Aorta (tissue), 5 donors: ENCODE measurements at places on chromosomes 1 and 21. TPM values are rescaled to one million over a fixed set of nuclear protein-coding genes. Genes with fewer than 3 reads are reported as not detected.

DNA sequence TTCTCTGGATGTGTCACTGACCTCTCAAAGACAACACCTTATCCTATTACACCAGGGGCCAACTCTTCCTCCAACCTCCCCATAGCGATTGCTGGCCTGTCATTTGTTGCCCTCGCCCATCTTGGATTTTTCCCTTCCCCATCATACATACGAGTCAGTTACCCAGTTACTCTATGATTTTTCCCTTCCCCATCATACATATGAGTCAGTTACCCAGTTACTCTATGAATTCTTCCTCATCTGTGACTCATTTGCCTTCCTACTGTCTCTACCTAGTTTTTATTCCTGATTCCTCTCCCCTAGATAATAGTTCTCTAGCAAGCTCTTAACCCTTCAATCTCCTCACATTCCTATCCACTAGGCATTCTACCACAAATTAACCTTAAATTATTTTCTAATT is 178.8 kb downstream of the NR5A2 start:
- no peak for DNase-seq

GRCh38 chr1:234737967-234738314 is 128.0 kb upstream of the IRF2BP2 start:
- no peak for DNase-seq

DNA sequence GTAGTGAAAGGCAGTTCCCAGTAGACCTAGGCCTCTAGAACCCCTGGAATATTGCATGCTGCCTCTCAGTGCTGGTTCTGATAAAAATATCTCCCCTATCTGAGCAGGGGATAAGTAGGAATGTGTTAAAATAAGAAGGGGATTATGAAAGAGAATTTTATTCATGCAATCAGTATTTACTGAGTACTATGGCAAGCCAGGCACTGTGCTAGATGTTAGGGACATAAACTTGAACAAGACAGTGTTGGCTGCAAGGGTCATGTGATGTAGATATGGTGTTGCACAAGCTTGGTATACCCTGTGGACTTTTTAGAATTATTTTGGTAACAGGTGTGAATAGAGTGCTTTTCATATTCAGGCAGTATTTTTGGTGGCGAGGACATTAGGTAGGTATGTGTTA is 23.6 kb downstream of the NOS1AP start:
- no peak for DNase-seq

DNA sequence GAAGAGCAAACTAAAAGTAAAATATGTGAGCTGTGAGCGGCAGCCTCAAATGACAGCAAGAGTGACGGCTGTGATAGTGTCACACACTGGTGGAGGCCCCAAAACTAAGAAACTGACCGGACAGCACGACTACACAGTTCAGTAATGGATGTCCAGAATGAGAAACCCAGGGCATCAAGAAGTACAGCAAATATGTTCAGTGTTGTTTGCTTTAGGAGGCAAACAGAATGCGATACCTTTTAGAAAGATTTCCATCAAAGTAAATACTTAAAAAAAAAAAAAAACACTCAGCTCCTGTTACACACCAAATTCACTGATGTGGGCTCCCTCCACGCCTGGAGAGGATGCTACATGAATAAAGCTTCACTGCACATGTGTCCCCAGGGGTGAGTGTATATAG is 1.1 kb upstream of the PKP1 start:
- no peak for DNase-seq

- no peak for DNase-seq
Measured at GRCh38 chr21:33492571-33492970, 1.1 kb upstream of the DNAJC28 start.

- DNase-seq = peak; percentile 93
Measured at GRCh38 chr1:152001631-152002584, 8.2 kb upstream of the S100A10 start.

DNA sequence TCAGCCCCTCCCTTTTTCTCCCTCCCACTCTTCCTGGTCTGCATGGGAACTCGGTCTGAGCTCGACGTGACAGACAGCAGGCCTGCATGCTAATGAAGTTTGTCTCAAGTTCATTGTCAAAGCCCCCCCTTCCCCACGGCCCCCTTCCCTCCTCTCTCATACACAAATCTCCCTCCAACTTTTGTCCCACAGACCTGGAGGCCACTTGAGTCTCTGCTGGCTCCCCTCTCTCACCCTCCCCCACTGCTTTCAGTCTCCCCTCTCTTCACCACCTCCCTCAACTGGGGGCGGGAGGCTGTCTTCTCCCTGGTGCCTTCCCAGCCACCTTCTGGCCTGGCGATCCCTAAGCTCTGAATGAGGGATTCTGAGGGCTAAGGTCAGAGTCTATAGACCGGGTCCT is 61.3 kb downstream of the RHBG start:
- DNase-seq = no peak

- peak; percentile 73 for DNase-seq
Measured at GRCh38 chr1:156052862-156053767, 483 bp downstream of the UBQLN4 start.

GRCh38 chr1:183907070-183907469 is 102.2 kb downstream of the RGL1 start:
- no peak for DNase-seq

DNA sequence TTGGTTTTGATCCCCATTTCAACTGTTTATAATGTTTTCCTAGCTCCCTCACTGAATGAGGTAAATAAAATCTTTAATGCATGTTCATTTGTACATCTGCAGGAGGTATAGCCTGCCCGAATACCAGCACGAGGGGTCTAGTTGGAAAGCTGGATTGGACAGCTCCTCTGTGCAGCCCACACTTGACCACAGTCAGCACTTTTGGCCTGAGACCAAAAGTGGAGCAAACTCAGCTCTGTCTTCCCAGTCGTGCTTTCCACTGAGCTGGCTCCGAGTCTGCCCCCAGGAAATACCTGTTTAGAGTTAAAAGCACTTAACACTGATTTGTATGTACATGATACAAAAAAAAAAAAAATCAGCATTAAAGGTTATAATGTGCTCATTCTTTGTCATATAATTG is 224.4 kb downstream of the DSCAM start:
- DNase-seq = no peak

DNA sequence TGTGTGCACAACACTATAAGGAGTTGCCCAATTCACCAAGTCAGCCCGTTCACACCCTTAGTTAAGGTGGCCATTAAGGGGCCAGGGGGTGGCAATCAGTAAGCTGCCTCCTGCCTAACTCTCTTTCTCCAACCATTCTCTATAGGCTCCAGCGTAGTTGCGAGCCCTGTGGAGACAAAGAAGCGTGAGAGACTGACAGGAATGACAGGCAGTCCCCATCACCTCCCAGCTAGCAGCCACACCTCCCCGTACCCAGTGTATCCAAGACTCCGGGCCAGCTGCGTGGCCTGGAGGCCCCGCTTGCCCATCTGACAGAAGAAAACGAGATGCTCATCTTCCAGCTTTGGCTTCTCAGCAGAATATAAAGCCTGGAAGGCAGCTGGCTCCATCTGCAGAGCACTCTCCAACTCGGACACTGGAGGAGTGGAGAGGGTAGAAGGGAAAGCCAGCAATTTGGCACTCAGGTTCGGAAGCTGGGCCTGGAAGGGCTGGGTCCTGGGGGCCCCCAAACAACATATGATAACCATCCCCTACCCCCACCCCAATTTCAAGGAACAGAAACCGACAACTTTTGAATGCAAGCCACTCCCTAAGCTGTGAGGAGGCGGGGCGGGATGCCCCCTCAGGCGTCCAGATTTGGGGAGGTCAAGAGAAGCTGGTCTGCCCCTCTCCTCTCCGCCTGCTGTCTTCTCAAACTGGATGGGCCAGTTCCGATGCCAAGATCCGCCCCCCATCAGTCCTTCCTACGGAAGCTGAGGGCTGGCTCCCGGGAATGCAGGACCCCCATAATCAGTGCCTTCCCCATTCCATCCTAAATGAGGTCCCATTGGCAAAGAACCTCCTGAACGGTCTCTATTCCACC is 872 bp downstream of the TSTD1 start:
- DNase-seq = no peak

GRCh38 chr1:178944729-178945128 is 73.9 kb upstream of the ANGPTL1 start:
- no peak for DNase-seq

DNA sequence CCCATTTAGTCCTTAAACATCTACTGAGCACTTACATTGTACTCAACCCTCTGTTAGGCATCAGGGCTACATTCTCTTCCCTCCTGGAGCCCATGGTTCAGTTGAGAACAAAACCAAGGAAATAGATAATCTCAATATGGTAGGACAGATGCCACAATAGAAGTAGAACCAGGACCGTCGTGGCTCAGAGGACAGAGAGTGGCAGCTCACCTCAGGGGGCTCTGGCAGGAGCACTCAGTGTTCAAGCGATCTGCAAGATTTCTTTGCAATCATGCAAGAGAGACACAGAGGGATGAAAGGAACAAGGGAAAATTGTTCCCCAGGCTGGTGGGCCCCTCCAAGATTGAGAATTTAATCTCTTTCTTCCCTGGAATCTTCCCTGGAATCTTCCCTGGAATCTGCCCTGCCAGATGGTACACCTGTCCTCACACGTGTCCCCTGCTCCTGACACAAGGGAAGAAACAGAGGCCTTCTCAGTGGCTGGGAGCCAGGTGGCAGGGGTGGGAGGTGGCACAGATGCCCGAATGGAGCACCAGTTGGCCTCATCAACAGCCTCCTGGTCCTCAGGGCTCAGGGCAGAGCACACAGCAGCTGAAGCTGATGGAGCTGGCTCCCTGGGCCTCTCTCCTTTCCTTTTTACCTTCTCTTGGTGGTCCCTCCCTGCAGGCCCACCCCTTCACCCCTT is 135.4 kb downstream of the PLXNA2 start:
- DNase-seq = no peak

- no peak for DNase-seq
Measured at GRCh38 chr1:1282998-1283397, 2.8 kb downstream of the SCNN1D start.

GRCh38 chr1:102631691-102632090 is 476.6 kb downstream of the COL11A1 start:
- no peak for DNase-seq

- no peak for DNase-seq
Measured at GRCh38 chr1:89512996-89513720, 11.5 kb upstream of the LRRC8B start.

DNA sequence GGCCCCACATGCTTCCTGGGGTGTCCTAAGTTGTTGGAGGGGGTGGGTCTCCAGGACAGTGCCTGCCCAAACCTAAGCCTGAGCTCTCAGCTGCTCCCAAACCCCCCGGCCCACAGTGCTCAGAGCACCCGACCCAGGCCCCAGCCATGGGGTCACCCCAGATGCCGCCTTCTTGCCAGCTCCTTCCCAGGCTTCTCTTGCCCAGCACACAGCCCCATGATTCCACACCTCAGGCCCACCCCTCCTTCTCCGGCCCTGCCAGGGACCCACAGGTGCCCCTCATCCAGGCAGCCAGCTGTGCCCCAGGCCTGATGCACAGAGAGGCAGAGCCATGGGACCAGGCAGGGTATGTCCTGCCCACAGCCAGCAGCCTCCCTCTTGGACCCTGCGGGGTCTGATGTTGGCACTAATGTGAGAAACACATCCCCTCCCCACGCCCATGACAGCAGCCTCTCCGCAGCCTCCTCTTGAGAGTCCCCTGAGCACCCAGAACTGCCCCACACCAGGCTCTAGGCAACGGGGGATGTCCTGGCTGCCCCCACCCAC is 4.9 kb downstream of the WNT9A start:
- no peak for DNase-seq

- no peak for DNase-seq
Measured at GRCh38 chr1:40646315-40646714, 19.2 kb downstream of the RIMS3 start.

GRCh38 chr1:25805863-25806225 is 5.9 kb downstream of the SELENON start:
- DNase-seq = peak; percentile 78

Gene SRM
- total RNA-seq = 71.2 TPM

Gene SPATA21
- total RNA-seq = not detected

Gene LRRC41
- 48.5 TPM for total RNA-seq

Gene TINAGL1
- 506 TPM for total RNA-seq

Gene MYOG
- not detected for total RNA-seq

Gene RHBDL2
- total RNA-seq = not detected
